ENCODE measurements at places on chromosomes 4 and X.

- DNase-seq, result no peak
Observed at GRCh38 chrX:68045008-68045577, 388.2 kb downstream of the OPHN1 start.

DNA sequence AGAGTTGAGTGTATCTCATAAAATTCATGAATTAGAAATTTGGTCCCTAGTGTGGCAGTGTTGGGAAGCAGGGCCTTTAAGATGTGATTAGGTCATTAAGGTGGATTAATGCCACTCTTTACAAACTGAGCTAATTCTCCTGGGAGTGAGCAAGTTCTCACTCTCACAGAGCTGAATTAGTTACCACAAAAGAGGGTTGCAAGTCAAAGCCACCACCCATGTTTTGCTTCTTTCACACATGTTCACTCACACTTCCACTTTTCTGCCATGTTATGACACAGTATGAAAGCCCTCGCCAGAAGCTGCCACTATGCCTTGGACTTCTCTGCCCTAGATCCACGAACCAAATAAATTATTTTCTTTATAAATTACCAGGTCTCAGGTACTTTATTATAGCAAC is 332.1 kb downstream of the ARAP2 start:
- DNase-seq, result no peak

GRCh38 chr4:31580843-31581242 is 860.7 kb downstream of the PCDH7 start:
- no peak for DNase-seq

DNA sequence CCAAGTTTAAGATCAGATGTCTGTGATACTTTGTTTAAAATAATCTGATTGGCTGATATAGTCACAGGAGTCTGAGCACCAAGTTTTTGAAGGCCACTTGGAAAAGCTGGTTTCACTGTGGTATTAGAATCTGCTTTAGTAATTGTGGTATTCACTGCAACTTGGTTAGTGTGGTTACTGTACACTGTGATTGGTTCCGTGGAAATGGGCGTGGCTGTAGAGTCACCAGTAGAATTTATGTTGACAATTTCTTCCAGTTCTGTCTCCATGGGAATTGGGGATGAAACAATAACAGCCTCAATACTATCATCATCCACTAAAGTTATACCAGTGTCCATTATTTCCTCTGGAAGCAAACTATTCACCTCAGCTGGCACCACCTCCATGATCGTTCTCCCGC is 26.2 kb downstream of the LIN54 start:
- no peak for DNase-seq

- DNase-seq, result no peak
Observed at GRCh38 chrX:20521222-20521621, 254.5 kb upstream of the RPS6KA3 start.

DNA sequence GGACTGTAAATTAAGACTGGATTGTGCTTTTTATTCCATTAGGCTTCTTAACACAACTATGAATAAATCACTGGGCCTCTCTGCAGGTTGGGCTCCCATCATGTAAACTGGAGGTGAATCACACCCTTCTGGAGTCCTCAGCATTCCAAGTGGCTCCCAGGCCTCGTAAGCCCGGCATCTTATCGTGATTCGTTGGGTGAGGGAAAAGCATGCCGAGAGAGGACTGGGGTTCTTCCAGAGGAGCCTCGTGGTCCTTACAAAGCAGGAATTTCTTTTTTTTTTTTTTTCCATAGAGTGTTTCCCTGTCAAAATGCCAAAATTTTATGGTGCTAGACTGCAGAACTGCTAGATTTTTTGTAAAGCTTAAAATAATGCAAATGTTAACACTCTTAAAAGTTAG is 20.0 kb downstream of the CLDN22 start:
- DNase-seq, result no peak
